ENCODE measurements at places on chromosomes 5 and 9.

DNA sequence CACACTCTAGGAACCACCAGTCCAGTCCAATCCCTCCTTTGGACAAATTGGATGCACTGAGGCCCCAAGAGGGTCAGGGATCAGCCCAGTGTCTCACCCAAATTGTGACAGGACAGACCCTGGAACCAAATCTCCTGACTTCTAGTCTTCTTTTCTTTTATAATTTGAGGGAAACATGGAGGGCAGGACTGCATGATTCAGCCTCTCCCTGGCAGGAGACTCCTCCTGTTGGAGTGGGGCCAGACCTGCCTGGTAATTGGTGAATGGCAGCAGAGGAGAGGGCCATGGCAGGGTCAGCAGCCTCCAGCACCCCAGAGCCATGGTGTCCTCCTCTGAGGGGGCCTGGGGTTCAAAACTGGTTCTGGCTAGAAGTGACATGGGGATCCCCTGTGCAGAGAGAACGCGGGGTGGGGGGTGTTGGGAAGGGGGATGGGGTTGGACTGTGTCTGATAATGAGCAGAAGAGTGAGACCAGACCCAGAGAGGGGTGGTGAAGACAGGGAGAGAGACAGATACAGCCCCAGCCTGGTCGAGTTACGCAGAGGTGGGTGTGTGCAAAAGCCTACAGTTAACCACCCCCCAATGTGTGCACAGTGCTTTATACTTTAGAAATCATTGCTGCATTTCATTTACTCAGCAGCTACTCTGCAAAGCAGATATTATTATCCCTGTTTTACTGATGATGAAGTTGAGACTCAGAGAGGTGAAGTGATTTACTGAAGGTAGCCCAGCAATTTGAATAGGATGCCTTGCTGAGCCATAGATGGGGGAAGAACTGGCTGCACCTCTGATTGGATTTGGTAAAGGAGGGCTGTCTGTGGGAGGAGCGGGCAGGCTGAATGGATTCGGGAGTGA is 3.8 kb upstream of the SYNPO start:
- no peak overlapping the region for H3K4me3 ChIP-seq
- DNase-seq: no peak
- peaks cover 40% of the 10 kb centered on the region for H3K4me1 ChIP-seq
- no peaks in the 10 kb centered on the region for H3K36me3 ChIP-seq
- no peaks in the 10 kb centered on the region for H3K27me3 ChIP-seq

DNA sequence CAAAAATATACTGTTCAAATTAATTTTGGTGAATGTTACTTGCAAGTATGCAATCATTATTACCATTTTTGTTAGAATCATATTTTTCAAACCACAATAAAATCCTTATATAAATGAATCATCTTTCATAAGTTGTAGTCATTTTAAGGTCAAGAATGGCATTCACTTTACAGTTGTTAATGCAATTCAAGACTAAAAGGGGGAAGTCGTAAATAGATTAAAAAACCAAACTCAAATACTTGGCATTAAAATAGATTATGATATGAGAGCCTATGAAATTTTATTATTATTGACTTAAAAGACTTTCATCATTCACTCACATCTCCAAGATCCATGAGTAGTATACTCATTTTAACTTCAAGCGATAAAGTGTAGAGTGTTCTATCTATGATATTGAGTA is 11.6 kb downstream of the CDH9 start:
- H3K4me3 ChIP-seq: no peak overlapping the region
- no peak for DNase-seq
- H3K27me3 ChIP-seq: no peaks in the 10 kb centered on the region
- H3K4me1 ChIP-seq: no peaks in the 10 kb centered on the region
- H3K27ac ChIP-seq: no peak overlapping the region

DNA sequence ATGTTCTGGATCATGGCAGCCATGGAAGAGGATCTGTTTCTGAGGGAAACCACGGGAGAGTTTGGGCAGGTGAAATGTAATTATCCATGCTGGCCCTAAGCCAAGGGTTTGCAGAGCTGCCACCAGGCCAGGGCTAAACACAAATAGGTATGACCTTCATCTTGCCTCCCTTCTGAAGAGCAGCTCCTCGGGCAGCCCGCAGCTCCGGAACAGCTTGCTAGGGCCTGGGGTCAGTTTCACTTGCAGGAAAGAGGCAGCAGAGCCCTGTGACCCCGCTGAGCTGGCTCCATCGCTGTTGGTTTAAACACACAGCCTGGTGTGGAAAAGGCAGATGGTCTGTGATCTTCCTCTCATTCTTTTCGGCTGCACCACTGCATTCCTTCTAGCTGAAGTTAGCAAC is 141.4 kb downstream of the TMEM38B start:
- no peaks in the 10 kb centered on the region for H3K27me3 ChIP-seq
- H3K36me3 ChIP-seq: no peaks in the 10 kb centered on the region
- H3K4me1 ChIP-seq: peaks cover 11% of the 10 kb centered on the region
- H3K27ac ChIP-seq: no peak overlapping the region
- no peak overlapping the region for H3K4me3 ChIP-seq
- no peak for DNase-seq

GRCh38 chr5:175104677-175105076 is 339.3 kb downstream of the DRD1 start:
- no peak for DNase-seq
- H3K27me3 ChIP-seq: peaks cover 13% of the 10 kb centered on the region

DNA sequence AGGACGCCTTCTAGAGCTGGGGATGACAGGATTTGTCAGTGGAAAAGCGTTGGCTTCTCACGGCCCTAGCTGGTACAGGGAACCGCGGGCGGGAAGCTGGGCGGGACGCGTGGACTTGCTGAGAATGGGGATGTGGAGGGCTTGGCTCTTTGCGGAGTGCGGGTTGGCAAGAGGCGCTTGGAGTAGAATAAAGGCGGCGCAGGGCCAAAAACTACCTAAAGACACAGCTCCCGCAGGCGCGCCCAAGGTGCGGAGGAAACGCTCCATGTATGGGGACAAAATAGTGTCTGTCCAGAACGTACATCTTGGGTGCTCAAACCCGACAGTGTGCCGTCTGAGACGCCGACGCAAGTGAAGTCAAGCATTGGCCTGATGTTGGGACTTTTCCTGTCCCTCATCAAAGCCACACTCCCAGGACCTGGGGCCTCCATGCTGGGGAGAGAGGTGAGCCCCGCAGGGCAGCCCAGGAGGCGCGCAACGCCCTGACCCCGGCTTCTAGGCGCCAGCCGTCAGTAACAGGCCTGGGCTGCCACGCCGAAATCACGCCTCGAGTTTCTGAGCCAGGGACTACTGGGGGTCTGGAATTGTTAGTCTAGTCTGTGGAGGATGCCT is 1.6 kb upstream of the NKX2-5 start:
- H3K27ac ChIP-seq: peak overlapping the region; percentile 88
- no peaks in the 10 kb centered on the region for H3K4me1 ChIP-seq
- H3K4me3 ChIP-seq: no peak overlapping the region

DNA sequence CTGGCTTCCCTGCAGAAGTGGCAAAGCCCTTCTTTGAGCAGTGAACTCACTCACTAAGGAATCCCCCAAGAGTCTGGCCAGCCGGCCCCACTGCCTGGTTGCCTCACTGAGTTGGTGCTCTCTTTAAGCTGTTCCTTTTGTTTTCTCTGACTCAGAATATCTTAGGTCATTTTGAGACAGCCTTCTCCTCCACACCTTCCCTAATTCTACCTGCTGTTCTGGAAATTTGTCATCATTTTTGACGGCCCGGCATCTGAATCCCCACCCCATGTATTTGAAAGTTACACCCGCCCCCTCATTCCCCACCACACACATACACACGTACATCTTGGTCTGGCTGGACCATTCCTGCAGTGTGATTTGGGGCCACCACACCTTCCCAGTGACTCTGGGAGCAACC is 41.8 kb downstream of the FGF1 start:
- H3K4me3 ChIP-seq: no peak overlapping the region
- no peak overlapping the region for H3K27ac ChIP-seq
- no peak for DNase-seq

GRCh38 chr5:123844873-123845272 is 332.9 kb downstream of the CSNK1G3 start:
- H3K36me3 ChIP-seq: no peaks in the 10 kb centered on the region
- no peak overlapping the region for H3K4me3 ChIP-seq
- H3K27me3 ChIP-seq: no peaks in the 10 kb centered on the region
- H3K4me1 ChIP-seq: peaks cover 3% of the 10 kb centered on the region
- DNase-seq: peak; percentile 60

GRCh38 chr5:36614657-36615308 is 8.4 kb downstream of the SLC1A3 start:
- H3K4me3 ChIP-seq: no peak overlapping the region
- H3K4me1 ChIP-seq: no peaks in the 10 kb centered on the region
- H3K36me3 ChIP-seq: no peaks in the 10 kb centered on the region

- H3K27me3 ChIP-seq: no peaks in the 10 kb centered on the region
- H3K27ac ChIP-seq: no peak overlapping the region
- H3K36me3 ChIP-seq: no peaks in the 10 kb centered on the region
- no peak overlapping the region for H3K4me3 ChIP-seq
Observed at GRCh38 chr9:136239983-136240330, 5.7 kb downstream of the QSOX2 start.

DNA sequence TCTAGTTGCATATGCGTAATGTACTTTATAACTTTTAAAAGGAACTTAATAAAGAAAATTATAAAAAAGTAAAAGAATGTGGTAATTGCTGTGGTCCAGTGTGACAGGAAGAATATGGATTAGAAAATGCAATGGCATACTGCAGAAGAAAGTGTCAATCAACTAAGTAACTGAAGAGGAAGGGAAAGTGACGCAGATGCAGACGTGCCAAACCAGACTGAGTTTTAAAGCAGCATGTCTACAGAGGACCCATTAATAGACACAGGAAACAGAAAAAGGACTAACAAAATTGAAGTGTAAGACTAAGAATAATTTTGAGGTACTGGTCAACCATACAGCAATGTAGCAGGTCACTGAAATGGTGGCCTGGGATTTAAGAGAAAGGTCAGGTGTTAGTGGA is 73.3 kb downstream of the DPYSL3 start:
- no peaks in the 10 kb centered on the region for H3K36me3 ChIP-seq
- H3K27ac ChIP-seq: no peak overlapping the region
- H3K4me1 ChIP-seq: peaks cover 8% of the 10 kb centered on the region
- no peak overlapping the region for H3K4me3 ChIP-seq
- DNase-seq: no peak

- no peaks in the 10 kb centered on the region for H3K27me3 ChIP-seq
- H3K4me1 ChIP-seq: peaks cover 12% of the 10 kb centered on the region
- no peak overlapping the region for H3K27ac ChIP-seq
- no peak overlapping the region for H3K4me3 ChIP-seq
- DNase-seq: no peak
Observed at GRCh38 chr9:127119320-127119709, 3.1 kb downstream of the ANGPTL2 start.

DNA sequence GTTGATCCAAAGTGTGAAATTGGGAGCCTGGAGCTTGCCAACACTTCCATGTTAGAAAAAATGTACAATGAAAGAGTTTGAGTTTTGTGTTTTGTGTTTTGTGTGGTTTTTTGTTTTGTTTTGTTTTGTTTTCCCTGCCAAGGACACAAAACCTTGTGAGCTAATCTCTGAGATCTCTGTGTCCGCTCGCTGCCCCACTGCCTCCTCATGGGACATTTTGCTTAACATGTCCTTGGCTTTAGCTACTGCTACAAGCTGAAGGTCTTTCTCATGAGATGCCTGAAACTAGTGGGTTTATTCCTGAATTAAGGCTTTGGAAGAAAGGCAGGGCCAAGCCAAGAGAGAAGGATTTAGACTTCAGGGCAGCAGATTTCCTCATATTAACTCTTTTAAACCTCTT is 7.3 kb upstream of the JAKMIP2 start:
- H3K27me3 ChIP-seq: no peaks in the 10 kb centered on the region
- no peaks in the 10 kb centered on the region for H3K4me1 ChIP-seq
- DNase-seq: no peak
- no peak overlapping the region for H3K4me3 ChIP-seq
- no peak overlapping the region for H3K27ac ChIP-seq

DNA sequence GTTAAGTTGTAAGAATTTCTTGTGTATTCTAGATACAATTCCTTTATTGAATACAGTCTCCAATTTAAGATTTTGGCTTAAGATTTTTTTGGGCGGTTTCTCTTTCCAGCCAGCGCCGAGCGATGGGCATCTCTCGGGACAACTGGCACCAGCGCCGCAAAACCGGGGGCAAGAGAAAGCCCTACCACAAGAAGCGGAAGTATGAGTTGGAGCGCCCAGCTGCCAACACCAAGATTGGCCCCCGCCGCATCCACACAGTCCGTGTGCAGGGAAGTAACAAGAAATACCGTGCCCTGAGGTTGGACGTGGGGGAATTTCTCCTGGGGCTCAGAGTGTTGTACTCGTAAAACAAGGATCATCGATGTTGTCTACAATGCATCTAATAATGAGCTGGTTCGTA is 278.7 kb upstream of the TARS1 start:
- H3K27me3 ChIP-seq: no peaks in the 10 kb centered on the region
- H3K4me3 ChIP-seq: no peak overlapping the region
- H3K36me3 ChIP-seq: no peaks in the 10 kb centered on the region
- DNase-seq: no peak

DNA sequence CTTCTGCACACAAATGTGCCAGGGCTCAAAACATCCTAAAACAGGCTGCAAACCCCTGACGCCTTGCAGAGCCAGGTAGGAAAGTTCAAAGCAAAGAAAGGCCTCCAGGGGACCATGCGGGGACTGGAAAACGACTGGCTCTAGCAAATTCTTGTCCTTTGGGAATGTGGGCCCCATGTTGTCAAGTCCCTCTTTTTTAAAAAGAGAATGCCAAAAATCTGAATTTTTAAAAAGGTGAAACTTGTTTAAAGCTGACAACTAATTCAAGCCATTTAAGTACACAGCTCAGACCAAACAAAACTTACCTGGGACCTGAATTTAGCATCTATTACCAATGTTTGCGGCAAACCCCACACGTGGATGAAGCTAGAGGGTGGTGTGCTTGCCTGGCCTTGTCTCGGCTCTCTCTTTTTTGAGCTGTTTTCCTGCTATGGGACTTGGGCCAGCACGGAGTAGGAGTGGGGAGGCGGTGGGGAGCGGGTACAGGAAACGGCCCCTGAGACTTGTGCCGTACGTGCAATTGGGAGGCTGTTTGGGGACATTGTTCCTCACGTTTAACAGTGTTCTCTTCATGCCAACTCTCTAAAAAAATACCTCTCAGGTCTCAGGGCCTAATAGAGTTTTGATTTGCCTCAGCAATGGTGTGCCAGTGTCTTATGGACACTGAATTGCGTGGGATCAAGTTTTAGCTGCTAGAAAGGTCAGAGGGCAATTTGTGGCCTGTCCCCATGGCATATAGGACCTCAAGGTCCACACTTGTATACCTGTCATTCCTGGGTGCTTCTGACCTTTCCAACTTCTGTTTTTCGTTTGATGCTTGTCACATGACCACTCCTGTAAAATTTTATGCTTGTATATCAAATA is 15.1 kb upstream of the PHF19 start:
- DNase-seq: peak; percentile 94
- H3K4me3 ChIP-seq: no peak overlapping the region
- no peaks in the 10 kb centered on the region for H3K36me3 ChIP-seq
- peaks cover 32% of the 10 kb centered on the region for H3K4me1 ChIP-seq
- H3K27me3 ChIP-seq: no peaks in the 10 kb centered on the region

DNA sequence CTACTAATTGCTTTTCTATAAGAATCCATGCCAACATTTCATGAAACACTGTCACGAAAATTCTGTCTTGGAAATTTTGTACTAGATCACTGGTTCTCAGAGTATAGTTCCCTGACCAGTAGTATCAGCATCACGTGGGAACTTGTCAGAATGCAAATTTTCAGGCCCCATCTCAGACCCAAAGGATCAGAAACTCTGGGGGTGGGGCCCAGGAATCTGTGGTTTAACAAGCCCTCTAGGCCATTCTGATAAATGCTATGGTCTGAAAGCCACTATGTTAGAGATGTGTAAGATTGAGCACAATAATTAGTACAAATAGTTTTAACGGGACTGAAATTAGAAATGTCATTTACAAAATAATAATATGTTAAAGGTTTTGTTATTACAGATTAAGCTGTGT is 615.7 kb upstream of the ARRDC3 start:
- H3K4me1 ChIP-seq: peaks cover 10% of the 10 kb centered on the region
- no peaks in the 10 kb centered on the region for H3K36me3 ChIP-seq
- H3K4me3 ChIP-seq: no peak overlapping the region
- no peak for DNase-seq
- no peaks in the 10 kb centered on the region for H3K27me3 ChIP-seq
